Activated naive CD4-positive, alpha-beta T cell treated with anti-CD3 and anti-CD28 coated beads, Interleukin-2, amount 50 U/mL, for 16 hours (primary cell): ENCODE measurements at places on chromosomes 12 and 14.

DNA sequence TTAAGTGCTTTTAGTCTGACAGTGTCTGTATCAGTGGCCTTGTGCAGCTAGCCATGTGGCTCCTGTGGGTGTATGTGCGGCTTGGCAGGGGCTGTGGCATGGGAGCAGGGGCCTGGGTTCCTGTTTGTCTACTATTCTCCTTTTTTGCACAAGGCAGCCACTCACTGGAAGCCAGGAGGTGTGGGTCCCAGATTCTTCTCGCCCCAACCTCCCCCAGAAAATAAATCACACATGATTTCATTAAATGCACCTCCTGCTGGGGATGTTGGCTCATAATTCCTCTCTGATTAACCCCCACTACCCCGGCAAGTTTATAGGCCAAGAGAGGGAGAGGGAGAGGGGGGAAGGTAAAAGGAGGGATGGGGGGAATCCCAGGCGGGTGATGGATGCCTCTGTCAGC lies 17.6 kb downstream of the CALCOCO1 start:
- DNase-seq, result no peak

- no peak for DNase-seq
Measured at GRCh38 chr12:123573870-123574269, 10.5 kb upstream of the TMED2 start.

- no peak for DNase-seq
Measured at GRCh38 chr14:105283028-105283427, 17.8 kb downstream of the BRF1 start.

- DNase-seq, result no peak
Measured at GRCh38 chr12:39440781-39441180, 2.1 kb downstream of the KIF21A start.

- DNase-seq, result no peak
Measured at GRCh38 chr12:101552277-101552676, 42.5 kb upstream of the MYBPC1 start.

GRCh38 chr12:33438851-33439586 lies 600 bp downstream of the SYT10 start:
- no peak for DNase-seq

DNA sequence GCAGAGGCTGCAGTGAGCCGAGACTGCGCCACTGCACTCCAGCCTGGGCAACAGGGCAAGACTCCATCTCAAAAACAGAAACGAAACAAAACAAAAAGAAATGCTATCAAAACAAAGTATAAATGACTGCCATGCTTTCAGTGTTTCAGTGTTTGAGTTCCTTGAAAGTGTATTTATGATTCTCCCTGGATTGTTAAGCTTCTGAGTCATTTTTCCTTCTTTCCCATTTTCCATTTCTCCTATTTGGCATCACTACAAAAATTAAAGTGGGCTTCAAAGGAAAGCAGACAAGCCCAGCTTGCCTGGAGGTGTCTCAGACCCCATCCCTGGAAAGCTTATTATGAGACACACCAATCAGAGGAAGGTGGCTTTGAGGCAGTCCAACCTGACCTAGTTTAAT lies 35.1 kb downstream of the NIN start:
- no peak for DNase-seq

GRCh38 chr14:50010752-50011151 lies 105.6 kb downstream of the VCPKMT start:
- DNase-seq, result no peak

DNA sequence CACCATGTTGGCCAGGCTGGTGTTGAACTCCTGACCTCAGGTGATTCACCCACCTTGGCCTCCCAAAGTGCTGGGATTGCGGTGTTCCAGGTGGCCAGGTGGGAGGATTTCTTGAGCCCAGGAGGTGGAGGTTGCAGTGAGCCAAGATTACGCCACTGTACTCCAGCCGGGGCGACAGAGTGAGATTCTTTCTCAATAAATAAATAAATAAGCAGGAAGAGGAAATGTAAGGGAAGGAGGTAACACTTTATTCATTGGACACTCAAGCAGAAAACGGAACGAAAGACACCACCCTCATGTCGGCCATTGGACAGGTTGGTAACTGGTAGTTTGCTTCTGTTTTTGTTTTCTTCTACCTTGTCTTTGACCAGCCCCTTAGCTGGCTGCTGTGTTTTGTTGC lies 13.0 kb upstream of the NFATC4 start:
- DNase-seq, result no peak

- DNase-seq, result no peak
Measured at GRCh38 chr14:51138404-51139103, 43.6 kb upstream of the TRIM9 start.
